Type B pancreatic cell (in vitro differentiated cells): ENCODE measurements at places on chromosomes 2 and 18. TPM values are rescaled to one million over a fixed set of nuclear protein-coding genes. Genes with fewer than 3 reads are reported as not detected.

The OR6B2 gene
- total RNA-seq, result not detected in 2 replicates

DNA sequence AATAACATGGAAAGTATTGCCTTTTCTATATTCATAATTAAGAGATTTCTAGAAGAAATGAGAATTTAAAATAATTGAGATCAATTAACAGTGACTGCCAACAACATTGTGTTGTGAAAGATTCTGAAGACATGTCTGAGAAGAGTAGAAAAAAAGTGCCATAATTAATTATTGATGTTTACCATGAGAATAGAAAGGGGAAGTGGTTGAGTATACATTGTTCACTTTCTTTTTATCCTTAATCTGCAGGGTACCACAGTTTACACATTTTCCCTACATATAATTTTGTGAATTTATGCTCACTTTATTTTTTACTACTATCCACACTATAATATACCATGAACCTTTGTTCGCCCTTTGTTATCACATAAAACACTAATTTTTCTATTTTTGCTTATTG lies 47.1 kb upstream of the UBE2E3 start:
- no peak overlapping the region for H3K4me3 ChIP-seq
- H3K27me3 ChIP-seq, result peaks cover 3% of the 10 kb centered on the region

The STAM2 gene
- total RNA-seq, result 24.6 and 26.1 TPM in 2 replicates

DNA sequence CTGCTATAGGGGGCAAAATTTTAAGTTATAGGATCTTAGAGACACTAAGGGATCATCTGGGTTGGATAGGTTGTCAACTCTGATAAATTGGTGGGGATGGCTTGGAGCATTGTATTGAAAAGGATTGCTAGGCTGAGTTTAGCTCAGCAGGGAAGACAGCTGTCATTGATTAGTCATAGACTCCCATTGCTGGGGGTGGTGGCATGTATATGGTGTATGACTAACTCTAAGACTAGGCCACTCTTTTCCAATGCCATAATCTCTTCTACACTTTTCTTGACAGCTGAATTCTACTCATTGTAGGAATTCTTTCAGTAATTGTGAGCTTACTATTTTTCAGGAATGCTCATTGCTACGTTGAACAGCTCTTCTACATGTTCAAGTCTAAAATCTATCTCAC lies 81.3 kb upstream of the PELI1 start:
- H3K4me1 ChIP-seq, result peaks cover 49% of the 10 kb centered on the region
- no peaks in the 10 kb centered on the region for H3K36me3 ChIP-seq
- no peak overlapping the region for H3K4me3 ChIP-seq

- H3K27me3 ChIP-seq, result peaks cover 27% of the 10 kb centered on the region
- H3K4me1 ChIP-seq, result peaks cover 6% of the 10 kb centered on the region
- no peaks in the 10 kb centered on the region for H3K36me3 ChIP-seq
- DNase-seq, result no peak
Observed at GRCh38 chr2:48734576-48735303, 20.8 kb downstream of the LHCGR start.

The LIMS3 gene
- total RNA-seq, result 1.7 and 1.8 TPM in 2 replicates

DNA sequence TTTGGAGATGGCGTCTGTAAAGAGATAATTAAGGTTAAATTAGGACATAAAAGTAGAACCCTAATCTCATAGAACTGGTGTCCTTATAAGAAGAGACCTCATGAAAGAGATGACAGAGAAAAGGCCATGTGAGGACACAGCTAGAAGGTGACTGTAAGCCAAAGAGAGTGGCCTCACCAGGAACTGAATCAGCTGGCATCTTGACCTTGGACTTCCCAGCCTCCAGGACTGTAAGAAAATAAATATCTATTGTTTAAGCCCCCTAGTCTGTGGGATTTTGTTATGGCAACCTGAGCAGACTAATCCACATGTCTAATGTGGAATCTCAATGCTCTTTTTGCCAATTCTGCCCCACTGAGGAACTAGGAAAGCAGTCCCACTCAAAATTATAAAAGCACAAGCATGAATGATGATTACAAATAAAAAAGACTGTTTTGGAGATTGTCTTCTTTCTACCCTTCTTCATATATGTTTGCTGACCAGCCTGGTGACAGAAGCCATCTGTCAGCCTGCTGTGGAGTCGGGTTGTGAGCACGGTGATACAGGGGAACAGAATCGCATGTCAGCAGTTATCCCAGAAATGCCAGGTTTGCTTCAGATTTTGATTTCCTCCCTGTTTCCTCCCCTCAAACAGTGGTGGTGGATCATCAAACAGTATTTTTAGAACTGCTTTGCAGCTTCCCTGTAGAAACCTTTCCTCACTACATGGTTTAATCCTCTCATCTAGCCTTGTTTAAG lies 54.2 kb downstream of the INPP4A start:
- DNase-seq, result no peak
- H3K27ac ChIP-seq, result peak overlapping the region; percentile 84
- peaks cover 19% of the 10 kb centered on the region for H3K36me3 ChIP-seq
- H3K4me1 ChIP-seq, result peaks cover 43% of the 10 kb centered on the region
- H3K27me3 ChIP-seq, result no peaks in the 10 kb centered on the region

The CRIM1 gene
- total RNA-seq, result 24.4 and 30.3 TPM in 2 replicates

DNA sequence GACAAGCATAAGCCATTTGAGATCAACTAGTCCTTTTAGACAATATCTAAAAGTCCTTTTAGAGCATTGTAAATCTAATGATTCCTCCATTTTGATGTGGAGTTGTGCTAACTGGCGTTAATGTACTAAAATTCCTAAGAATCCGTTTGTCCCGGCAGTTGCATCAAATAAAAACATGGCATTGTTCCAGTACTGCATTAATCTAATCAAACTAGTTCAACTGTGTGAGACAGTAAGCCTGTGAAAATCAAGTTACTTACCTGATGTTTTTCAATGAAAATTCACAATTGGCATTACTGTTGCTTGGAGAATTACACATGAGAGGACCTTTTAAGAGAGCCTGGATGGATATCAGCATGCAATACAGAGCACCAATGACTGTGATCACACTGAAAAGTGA lies 13.3 kb downstream of the TM4SF20 start:
- no peaks in the 10 kb centered on the region for H3K4me1 ChIP-seq
- H3K36me3 ChIP-seq, result peaks cover 2% of the 10 kb centered on the region
- H3K27me3 ChIP-seq, result no peaks in the 10 kb centered on the region
- no peak overlapping the region for H3K4me3 ChIP-seq
- no peak overlapping the region for H3K27ac ChIP-seq

- peaks cover 38% of the 10 kb centered on the region for H3K27me3 ChIP-seq
- no peak for DNase-seq
- peaks cover 7% of the 10 kb centered on the region for H3K4me1 ChIP-seq
- H3K36me3 ChIP-seq, result no peaks in the 10 kb centered on the region
Observed at GRCh38 chr2:100809506-100809905, 10.4 kb upstream of the NPAS2 start.

- DNase-seq, result no peak
- H3K27ac ChIP-seq, result no peak overlapping the region
- H3K4me3 ChIP-seq, result no peak overlapping the region
- peaks cover 3% of the 10 kb centered on the region for H3K36me3 ChIP-seq
- H3K4me1 ChIP-seq, result peaks cover 33% of the 10 kb centered on the region
- H3K27me3 ChIP-seq, result peaks cover 17% of the 10 kb centered on the region
Observed at GRCh38 chr2:237869343-237870102, 10.1 kb downstream of the RAMP1 start.

GRCh38 chr18:26386441-26386840 lies 160.2 kb downstream of the TAF4B start:
- H3K4me3 ChIP-seq, result peak overlapping the region; percentile 41
- H3K36me3 ChIP-seq, result peaks cover 15% of the 10 kb centered on the region

The ANKRD30BL gene
- not detected in 2 replicates for total RNA-seq

GRCh38 chr2:70094978-70095719 lies 7.9 kb downstream of the PCBP1 start:
- H3K27me3 ChIP-seq, result no peaks in the 10 kb centered on the region
- no peak overlapping the region for H3K4me3 ChIP-seq
- DNase-seq, result no peak
- H3K4me1 ChIP-seq, result peaks cover 10% of the 10 kb centered on the region

The TNFAIP6 gene
- total RNA-seq, result 0.87 TPM in 1 of 2 replicates, not detected in the other

DNA sequence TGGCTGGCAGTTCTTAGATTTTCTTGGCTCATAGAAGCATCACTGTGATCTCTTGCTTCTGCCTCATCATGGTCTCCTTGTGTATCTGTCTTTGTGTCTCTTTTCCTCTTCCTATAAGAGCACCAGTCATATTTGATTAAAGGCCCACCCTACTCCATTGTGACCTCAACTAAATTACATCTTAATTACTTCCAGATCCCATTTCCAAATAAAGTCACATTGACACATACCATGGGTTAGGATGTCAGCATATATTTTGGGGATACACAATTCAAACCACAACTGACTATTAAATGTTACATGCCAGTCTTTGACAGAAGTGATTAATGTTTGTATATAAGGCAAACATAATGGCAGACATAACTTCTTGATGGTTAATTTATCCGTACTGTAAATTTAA lies 27.3 kb upstream of the TMX3 start:
- H3K4me3 ChIP-seq, result no peak overlapping the region
- no peaks in the 10 kb centered on the region for H3K36me3 ChIP-seq
- no peak for DNase-seq
- H3K4me1 ChIP-seq, result peaks cover 18% of the 10 kb centered on the region

DNA sequence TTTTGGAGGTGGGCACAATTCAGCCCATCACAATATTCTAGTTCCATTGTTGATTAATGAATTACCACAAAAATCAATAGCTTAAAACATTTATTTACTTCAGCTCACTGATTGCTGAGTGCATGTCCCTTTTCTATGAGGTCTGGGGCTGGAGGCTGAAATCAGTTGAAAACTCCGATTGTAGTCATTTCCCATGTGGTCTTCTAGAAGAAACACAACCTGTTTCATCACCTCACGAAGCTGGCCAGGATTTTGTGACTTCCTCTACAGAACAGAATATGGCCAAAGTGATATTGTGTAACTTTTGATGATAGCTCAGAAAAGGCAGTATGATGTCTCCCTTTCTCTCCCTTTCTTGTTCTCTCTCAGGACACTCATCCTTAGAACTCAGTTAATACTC lies 44.1 kb upstream of the CYRIA start:
- H3K27me3 ChIP-seq, result peaks cover 4% of the 10 kb centered on the region
- no peak overlapping the region for H3K27ac ChIP-seq
- H3K4me3 ChIP-seq, result no peak overlapping the region
- no peaks in the 10 kb centered on the region for H3K4me1 ChIP-seq
- no peak for DNase-seq
- no peaks in the 10 kb centered on the region for H3K36me3 ChIP-seq

DNA sequence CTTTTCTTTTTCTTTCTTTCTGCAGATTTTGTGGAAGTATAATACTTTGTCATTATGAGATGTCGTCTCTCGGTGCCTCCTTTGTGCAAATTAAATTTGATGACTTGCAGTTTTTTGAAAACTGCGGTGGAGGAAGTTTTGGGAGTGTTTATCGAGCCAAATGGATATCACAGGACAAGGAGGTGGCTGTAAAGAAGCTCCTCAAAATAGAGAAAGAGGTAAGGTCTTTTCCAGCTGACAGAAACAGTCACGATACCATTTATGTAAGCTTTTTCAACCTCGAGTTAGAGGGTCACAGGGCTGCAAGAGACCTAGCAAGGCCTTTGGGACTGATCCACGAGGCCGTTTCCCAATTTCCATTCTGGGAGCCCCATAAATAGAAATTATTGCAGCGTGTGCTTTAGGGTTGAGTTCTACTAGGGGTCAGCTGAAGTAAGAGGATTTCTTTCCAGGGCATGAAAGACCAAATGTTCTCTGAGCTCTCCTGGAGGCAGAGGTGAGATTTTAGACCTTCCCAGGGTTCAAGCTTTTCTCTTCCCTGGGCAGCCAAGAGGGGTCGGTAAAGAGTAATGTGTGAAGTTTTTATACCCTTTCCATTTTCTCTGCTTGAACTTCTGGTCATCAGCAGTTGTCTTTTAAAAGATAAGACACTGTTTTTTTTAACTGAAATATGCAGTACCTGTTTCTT lies 15.5 kb downstream of the MAP3K20 start:
- DNase-seq, result no peak
- H3K27ac ChIP-seq, result no peak overlapping the region
- H3K4me3 ChIP-seq, result no peak overlapping the region
- H3K4me1 ChIP-seq, result peaks cover 11% of the 10 kb centered on the region
- no peaks in the 10 kb centered on the region for H3K27me3 ChIP-seq

DNA sequence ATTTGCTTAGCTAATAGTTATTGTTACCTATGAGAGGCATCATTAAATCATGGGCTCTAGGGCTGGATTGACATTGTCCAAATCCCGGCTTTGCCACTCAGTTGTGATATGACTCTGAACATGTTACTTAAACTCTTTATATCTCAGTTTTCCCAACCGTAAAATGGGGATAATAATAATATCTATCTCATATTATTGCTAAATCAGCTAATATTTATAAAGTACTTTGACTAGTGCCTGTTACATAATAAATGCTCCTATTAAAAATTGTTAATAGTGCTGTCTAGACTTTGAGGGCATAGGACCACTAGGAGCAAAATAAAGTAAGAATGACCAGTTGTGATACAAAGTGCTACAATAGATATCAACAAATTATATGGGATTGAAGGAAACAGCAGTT lies 376.3 kb upstream of the FIGN start:
- H3K4me1 ChIP-seq, result no peaks in the 10 kb centered on the region
- H3K27ac ChIP-seq, result no peak overlapping the region
- no peak overlapping the region for H3K4me3 ChIP-seq
- no peak for DNase-seq

The PUS10 gene
- total RNA-seq, result 6.3 and 6.8 TPM in 2 replicates

- H3K27me3 ChIP-seq, result no peaks in the 10 kb centered on the region
- peak overlapping the region; percentile 19 for H3K4me3 ChIP-seq
- no peak for DNase-seq
- H3K27ac ChIP-seq, result no peak overlapping the region
- peaks cover 8% of the 10 kb centered on the region for H3K4me1 ChIP-seq
- no peaks in the 10 kb centered on the region for H3K36me3 ChIP-seq
Observed at GRCh38 chr18:62999392-62999791, 284.1 kb downstream of the PHLPP1 start.

GRCh38 chr18:63917817-63918216 lies 10.1 kb downstream of the SERPINB10 start:
- no peak for DNase-seq
- no peaks in the 10 kb centered on the region for H3K36me3 ChIP-seq
- H3K4me3 ChIP-seq, result no peak overlapping the region
- H3K4me1 ChIP-seq, result no peaks in the 10 kb centered on the region

The SERPINB13 gene
- total RNA-seq, result 3.7 and 5.9 TPM in 2 replicates

DNA sequence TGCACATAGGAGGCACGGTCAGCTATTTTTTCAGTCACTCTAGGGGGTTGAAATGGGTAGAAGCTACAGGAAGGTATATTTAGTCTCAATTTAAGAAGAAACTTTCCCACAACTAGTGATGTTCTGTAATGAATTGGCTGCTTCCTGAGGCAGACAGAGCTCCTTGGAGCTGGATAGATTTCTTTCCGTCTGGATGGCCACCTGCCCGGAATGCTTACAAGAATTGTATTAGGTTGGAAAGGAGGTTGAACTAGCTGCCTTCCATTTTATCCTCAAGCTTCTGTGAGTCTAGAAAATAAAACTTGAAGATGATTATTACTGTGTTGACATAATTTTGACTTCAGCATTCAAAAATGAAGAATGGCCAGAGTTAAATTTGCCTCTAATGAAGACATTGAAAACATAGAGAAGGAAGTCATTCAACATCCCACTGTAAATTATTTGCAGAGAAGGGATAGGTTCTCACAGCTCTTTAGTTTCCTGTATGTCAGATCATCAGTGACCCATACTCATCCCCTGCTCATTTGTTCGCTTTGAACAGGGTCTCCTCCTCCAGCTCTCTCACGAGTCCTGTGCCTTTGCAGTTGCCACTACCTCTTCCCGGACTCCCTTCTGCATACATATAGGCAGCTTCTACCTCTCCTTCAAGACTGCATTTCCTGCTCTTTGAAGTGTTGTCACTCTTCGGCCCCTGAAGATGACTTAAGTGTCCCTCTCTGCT lies 88.8 kb downstream of the CRIM1 start:
- H3K4me1 ChIP-seq, result peaks cover 21% of the 10 kb centered on the region
- H3K36me3 ChIP-seq, result peaks cover 43% of the 10 kb centered on the region
- H3K27me3 ChIP-seq, result no peaks in the 10 kb centered on the region
- DNase-seq, result no peak
- no peak overlapping the region for H3K27ac ChIP-seq

GRCh38 chr2:170191166-170191866 lies 13.4 kb downstream of the MYO3B start:
- H3K27me3 ChIP-seq, result no peaks in the 10 kb centered on the region
- no peaks in the 10 kb centered on the region for H3K4me1 ChIP-seq
- no peak overlapping the region for H3K27ac ChIP-seq
- no peak overlapping the region for H3K4me3 ChIP-seq
